ENCODE measurements at places on chromosomes 3 and 15.

DNA sequence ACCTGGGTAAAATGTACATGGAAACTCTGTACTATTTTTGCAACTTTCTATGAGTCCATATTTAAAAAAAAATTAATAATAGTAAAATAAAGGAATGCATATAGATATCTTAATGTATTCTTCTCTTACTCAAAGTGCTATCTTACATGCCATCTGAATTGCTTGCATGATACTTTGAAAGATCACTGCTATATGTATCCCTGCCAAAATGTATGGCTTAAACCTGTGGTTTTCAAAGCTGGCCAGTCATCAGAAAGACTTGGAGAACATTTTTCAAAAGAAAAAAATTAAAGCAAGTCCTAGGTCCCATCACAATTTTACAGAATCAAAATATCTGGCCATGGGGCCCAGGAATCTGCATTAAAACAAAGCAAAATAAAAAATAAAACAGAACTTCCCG, 262.1 kb downstream of the LPP start:
- DNase-seq, result no peak

DNA sequence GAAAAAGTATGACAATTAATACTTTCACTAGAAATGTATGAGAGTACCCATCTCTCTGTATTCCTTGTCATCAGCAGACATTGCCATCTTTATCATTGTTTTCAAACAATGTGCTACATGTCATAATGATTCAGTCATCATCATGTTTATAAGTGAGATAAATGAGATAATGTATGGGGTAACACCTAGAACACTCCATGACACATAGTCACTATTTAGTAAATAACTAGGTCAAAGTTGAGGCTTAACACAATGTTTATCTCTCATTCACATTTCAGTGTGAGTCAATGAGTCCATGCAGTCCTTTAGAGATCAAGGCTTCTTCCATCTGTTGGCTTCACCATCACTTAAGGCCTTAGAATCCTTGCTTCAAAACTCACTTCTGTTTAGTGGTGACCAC, 70.0 kb downstream of the NLGN1 start:
- no peak for DNase-seq

DNA sequence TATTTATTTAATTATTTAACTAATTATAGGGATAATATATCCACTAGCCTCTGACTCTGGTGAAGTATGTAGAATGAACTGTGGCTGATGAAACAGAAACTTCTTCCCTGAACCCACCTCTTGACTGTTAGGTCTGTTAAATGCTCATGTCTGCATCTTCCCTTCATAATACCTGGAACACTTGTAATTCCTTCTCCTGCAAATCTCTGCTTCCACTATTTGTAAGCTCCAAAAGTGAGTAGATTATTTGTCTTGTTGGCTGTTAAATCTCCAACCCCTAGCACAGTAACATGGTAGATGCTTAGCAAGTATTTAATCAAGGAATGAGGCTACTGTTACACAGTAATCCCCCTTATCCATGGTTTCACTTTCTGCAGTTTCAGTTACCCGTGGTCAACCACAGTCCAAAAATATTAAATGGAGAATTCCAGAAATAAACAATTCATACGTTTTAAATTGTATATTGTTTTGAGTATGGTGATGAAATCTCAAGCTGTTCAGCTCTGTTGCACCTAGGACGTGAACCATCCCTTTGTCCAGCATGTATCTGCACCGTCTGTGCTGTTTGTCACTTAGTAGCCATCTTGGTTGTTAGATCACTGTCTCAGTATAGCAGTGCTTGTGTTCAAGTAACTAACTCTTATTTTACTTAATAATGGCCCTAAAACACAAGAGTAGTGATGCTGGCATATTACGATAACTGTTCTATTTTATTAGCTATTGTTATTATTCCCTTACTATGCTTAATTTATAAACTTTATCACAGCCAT, 5.7 kb downstream of the TTBK2 start:
- DNase-seq, result no peak

DNA sequence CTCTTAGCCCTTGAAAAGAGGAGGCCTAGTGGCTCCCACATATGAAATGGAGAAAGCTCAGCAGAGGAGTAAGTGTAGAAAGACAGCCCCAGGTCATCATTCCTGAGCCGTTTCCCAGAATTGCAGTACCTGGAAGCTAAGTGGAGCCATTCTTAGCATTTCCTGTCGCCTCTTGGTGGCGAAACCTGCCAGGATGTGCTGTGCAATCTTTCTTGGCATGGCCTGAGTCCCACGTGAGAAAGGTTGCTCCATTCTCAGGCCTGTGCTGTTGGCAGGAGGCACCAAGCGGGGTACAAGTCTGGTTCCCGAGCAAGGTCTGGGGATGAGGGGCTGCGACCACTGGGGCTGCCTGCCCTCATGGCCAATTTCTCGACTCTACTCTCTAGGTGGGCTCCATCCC, 207.2 kb upstream of the TPM1 start:
- no peak for DNase-seq

DNA sequence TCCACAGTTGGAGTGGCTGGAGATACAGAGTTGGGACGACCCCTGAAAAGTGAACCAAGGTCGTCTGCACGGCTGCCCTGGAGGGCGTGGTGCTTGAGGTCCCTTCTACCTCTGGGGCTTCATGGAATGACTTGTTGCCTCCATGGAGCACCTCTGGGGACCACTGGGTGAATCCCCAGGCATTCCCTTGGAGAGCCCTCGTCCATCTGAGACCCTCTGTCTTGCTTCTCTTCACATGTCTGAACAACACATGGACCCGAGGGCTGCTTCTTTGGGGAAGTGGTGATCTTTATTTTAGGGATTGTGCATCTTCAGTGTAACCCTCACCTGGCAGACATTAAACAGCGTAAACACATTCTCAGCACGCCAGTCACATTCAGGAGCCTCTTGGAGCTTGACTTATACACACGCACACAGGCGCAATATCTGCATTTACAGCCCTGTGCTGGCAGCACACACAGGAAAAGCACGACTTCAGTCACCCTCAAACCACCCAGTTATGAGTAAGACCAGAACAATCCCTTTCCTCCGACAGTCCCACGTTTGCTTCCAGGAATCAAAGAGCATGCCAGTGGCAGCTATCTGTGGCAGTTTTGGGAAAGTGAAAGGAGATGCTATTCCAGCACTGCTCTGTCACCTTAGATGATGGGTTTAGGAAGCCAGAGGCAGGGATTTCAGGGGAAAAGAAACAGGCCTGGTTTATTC, 12.6 kb downstream of the FAM107A start:
- DNase-seq, result no peak

GRCh38 chr15:38266247-38266986, 13.8 kb downstream of the SPRED1 start:
- DNase-seq, result no peak

DNA sequence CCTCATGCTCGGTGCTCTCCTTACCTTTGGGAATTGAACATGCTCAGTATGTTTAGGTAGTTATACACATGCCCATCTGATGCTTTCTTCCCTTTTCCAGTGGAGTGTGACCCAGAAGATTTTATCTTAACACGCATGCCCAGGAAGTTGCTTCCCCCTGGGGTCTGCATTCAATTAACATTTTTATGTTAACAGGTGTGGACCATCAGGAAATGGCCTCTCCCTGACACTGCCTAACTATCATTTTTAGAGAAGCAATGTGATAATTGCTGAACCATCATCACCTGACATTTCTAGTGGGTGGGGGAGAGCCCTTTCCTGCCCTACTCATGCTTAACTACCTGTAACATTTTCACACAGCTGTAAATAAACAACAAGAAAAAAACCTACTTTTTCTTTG, 55.1 kb upstream of the TGFBR2 start:
- DNase-seq, result no peak

GRCh38 chr3:111534701-111535100, 7.3 kb upstream of the CD96 start:
- no peak for DNase-seq

- DNase-seq, result no peak
Measured at GRCh38 chr3:136939489-136939888, 18.3 kb upstream of the IL20RB start.

- DNase-seq, result no peak
Measured at GRCh38 chr3:69011096-69011730, 2.3 kb downstream of the EOGT start.

GRCh38 chr15:43347114-43347513, 16.7 kb upstream of the LCMT2 start:
- DNase-seq, result no peak

- no peak for DNase-seq
Measured at GRCh38 chr3:181851063-181851462, 139.3 kb downstream of the SOX2 start.

- DNase-seq, result no peak
Measured at GRCh38 chr15:48590723-48591122, 54.8 kb downstream of the FBN1 start.

- DNase-seq, result no peak
Measured at GRCh38 chr3:72068621-72069020, 283.7 kb upstream of the PROK2 start.

DNA sequence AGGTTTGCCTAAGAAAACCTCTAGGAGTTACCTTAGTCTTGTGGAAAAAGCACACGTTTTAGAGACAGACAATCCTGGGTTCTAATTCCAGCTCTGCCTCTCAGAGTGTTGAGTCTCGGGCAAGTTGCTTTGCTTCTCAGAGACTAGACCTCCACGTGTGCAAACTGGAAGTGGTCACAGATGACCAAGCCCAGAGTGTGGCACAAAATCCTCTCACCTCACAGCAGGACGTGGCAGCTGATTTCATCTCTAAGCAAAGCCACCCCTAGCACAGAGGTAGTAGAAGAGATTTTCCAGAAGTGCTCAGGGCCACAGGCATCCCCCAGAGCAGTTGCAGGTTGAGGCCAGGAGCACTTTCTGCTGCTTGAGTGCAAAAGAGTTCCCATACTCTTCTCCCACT, 79.2 kb downstream of the CD47 start:
- DNase-seq, result no peak

GRCh38 chr15:73072894-73073293, 20.6 kb downstream of the NEO1 start:
- no peak for DNase-seq

- DNase-seq, result no peak
Measured at GRCh38 chr3:148878095-148878494, 13.0 kb downstream of the CPA3 start.

DNA sequence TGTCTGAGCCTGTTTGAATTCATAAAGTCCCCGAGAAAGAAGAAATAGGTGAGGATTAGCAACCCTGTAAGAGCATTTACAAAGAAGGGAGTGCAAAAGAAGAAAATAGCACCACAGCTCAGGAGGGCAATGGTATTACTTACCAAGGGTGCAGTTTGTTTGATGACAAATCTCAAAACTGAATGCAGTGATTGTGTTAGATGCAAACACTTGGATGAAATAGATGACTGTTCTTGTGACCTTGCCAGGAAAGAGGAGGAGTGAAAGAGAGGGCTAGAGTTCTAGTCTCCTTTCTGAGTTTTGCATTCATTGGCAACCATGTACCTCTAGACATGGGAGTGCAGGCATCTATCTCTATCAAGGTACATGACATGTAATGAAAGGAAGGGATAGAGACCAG, 1030.8 kb upstream of the CFAP20DC start:
- no peak for DNase-seq

DNA sequence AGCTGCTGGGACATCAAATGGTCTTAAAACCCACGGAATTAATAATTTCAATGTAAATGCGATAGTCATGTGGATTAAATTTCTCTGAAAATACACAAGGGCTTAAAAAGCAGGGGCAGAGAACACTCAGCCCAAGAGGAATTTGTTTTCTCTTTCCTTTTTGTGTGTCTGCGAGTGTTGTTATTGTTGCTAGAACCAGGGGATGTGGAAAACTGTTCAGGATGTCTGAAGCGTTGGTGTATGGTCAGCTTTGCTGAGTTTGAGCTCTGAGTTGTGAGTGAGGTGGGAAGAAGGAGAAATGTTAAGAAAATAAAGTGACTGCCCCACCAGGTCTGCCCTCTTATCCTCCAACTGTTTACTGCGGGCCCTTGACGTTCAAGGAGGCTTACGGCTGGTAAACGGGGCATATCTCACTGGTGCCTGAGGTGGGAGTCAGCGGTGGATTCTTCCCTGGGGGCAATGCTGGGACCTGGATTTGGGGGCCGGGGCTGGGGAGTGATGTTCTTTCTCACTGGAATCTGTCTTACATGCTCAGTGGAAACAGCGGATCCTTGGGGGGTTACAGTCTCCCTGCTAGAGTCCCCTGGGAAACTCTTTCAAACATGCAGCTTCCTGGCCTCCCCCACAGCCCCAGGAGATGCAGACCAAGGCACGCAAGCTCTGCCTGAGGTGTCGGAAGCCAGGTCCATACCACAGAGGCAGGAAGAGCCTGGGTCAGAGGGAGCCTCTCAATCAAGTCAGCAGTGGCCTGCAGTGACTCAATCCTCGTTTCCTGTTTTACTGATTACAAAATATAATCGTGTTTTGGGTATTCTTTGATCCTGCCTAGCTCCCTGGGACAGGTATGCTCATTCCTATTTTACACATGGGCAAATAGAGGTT, 41.8 kb downstream of the ITGA11 start:
- no peak for DNase-seq

DNA sequence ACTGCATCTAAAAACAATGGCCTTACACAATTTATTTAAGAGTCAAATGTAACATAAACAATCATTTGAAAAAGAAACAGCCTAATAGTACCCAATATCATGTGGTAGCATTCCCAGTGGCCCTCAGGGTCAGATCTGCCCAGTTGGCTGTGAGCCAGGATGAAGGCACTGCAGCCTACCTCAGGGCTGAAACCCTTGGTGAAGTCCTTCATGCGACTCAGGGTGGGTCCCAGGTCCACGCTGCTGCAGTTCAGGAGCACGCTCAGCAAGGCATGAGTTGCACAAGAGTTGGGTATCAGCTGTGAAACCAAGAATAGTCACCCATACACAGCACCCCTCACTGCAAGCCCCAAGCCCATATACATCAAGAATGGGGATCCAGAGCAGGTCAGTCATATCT, 37.1 kb downstream of the SEMA3G start:
- no peak for DNase-seq

DNA sequence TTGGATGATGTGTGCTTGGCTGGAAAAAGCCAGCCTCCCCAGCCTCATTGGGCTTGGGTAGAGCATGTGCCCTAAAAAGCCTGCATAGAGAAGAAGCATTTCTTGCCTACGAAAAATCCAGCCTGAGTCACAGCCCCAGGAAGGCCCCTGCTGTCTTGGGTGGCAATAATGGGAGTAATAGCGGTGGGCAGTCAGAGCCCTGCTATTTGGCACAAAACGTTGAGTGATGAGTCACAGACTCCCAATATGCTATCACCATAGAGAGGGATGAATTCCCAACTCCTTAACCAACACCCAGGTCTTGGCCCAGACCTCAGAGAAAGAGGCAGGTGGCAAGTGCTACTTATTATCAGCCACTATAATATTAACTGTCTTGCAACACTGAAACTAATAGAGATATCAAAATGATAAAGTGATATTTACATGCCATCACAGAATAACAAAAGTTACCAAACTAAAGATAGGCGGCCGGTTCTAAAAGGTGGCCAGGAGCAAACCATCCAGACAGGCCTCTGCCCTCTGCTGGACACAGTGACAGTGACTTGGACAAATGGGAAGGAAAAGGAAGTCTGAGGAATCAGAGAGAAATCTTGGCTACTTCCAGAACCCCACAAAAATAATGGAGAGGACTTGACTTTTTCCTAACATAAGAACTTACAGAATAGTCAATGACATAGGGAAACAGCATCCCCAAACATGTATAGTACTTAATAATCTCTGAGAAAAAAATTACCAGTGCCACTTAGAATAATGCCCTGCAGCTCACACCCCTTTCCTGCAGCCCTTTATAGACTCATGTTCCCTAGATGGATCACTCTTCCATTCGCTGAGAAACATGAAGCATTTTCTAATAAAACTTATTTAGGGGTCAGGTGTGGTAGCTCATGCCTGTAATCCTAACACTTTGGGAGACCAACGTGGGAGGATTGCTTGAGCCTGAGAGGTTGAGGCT, 51.9 kb upstream of the MUC13 start:
- DNase-seq, result peak; percentile 30

GRCh38 chr3:101325393-101326134, 5.2 kb upstream of the IMPG2 start:
- no peak for DNase-seq

GRCh38 chr3:39920271-39920670, 110.9 kb downstream of the MYRIP start:
- no peak for DNase-seq

Measured in mucosa of gallbladder (tissue), 1 donor.